Stimulated activated CD8-positive, alpha-beta memory T cell treated with anti-CD3 and anti-CD28 coated beads, Interleukin-15, amount 100 ng/mL, for 1 hour (primary cell): ENCODE measurements at places on chromosomes 6 and 20.

- DNase-seq = no peak
Measured at GRCh38 chr6:113782636-113783035, 74.5 kb upstream of the MARCKS start.

- no peak for DNase-seq
Measured at GRCh38 chr20:41009946-41010345, 18.7 kb upstream of the TOP1 start.

DNA sequence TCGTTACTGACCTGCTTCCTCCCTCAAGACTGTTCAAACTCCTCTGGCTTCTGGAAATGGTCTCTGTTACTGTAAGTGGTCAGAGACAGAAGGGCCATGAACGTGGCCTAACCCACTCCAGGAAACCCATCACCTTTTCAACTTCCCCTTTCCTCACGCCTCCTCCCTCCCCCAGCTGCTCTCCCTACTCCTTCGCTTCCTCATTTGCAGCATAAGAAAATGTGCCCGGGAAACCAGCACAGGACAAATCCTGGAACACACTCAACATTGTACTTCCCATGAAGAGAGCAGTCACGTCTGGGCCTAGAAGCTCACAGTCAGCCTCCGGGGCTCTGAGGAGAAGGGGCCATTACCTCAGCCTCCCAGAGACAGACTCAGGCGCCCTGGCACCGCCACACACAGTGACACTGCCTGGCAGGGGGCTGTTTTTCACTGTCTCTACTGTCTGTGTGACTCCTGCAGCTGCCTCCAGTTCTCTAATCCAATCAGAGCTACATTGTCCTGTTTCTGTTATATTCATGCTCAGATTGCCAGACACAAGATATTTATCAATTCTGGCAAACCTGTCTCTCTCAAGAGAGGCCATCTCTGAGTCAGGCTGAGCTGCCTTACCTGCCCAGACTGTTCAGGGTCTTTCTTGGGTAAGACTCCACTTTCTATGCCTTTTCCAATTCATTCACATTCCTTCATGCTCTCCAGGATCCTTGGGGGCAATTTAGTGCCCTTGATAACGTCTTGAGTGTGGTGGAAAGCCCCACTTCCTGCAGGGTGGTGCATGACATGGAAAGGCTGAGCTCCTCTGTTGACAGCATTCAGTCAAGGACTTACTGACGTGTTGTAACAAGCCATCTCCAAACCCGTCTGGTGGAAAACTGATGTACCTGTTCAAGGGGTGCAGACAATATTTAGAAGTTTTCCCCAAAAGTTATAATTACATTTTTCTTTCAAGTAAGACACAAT, 242.2 kb downstream of the HIVEP2 start:
- DNase-seq = no peak

DNA sequence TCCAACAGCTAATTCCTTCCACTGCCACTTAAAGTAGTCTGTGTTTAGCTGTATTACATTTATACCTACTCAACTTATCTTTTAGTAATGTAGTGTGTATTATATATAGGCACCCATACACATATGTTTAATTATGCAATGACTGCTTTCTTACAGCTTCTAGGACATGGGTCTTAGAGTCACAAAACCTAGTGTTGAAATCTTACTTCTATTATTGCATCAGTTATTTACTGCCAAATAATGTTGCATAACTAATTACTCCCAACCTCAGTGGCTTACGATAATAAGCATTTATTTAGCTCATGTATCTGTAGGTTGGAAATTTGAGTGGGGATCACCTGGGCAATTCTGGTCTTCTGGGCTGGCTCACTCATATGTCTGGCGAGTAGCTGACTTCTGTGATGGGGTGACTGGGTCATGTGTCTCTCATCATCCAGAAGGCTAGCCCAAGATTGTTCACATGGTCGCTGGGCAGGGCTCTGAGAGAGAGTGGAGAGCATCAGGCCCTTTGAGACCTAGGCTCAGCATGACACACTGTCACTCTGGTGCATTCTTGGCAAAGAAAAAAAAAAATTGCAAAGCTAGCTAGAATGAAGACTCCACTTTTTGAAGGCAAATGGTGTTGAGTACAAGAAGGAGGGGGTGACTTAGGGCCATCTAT, 187.0 kb downstream of the PLCB1 start:
- no peak for DNase-seq

DNA sequence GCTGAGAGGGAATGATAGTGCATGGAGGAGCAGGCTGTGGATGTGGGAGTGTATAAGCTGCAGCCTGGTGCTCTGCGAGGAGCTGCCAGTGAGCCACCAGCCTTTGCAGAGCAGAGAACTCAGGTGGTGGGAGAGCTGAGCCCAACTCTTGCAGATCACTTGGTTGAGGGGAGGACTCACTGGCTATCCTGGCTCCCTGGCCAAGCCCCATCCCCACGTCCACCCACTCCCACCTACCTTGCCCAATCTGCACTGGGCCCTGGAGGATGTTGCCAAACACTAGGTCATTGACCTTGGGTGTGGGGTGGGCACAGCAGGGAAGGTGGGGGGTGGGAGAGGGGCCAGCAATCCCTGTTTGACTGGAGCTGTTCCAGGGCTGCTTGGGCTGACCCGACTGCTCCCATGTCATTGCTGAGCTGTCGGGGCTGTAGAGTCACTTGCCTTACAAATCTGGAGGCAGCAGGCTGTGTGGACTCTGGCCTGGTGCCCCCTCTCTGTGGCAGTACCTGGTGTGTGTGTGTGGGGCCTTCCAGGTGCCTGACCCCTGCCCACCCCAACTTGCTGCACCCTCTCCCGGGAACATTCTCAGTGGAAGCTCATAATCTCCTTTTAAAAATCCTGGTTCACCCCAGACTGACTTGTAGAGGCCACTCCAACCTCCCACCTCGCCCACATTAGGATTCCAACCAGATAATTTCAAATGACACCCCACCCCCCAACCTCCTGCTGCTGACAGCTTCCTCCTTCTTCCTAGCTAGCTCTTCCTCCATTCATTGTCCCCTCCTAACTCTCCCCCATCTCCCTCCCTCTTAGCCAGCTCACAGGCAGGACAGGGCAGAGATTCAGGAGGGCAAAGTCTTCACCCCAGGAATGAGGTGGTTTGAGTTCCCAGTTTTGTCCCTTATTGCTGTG, 162.3 kb downstream of the MRPL14 start:
- no peak for DNase-seq

DNA sequence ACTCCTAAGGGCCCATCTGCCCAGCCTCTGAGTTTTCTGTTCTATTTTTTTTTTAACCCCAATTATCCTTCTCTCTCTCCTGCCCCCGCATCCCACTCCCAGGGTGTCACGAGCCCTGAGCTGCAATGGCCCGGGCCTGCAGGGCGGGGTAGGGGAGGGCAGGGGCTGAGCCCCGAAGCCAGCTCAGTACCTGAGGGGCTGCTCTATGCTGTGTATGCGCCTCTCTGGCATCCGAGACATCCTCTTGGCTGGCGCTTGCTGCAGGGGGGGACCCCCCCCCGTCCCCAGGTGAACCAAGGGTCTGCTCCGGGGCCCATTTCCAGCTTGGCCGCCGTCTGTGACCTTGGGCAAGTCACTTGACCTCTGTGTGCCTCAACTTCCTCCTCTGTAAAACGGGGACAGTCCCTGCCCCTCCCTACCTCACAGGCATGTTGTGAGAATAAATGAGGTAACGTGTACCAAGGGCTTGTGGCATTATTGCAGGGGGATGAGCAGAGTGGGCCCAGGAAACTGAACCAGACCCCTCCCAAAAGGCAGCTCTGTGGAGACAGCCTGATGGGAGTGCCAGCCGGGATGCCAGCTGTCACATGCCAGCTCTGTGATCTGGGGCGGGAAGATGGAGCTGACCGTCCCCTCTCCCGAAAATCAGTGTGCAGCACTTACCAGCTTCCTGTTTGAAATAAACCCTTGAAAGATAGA, 13.0 kb upstream of the MYL9 start:
- no peak for DNase-seq

DNA sequence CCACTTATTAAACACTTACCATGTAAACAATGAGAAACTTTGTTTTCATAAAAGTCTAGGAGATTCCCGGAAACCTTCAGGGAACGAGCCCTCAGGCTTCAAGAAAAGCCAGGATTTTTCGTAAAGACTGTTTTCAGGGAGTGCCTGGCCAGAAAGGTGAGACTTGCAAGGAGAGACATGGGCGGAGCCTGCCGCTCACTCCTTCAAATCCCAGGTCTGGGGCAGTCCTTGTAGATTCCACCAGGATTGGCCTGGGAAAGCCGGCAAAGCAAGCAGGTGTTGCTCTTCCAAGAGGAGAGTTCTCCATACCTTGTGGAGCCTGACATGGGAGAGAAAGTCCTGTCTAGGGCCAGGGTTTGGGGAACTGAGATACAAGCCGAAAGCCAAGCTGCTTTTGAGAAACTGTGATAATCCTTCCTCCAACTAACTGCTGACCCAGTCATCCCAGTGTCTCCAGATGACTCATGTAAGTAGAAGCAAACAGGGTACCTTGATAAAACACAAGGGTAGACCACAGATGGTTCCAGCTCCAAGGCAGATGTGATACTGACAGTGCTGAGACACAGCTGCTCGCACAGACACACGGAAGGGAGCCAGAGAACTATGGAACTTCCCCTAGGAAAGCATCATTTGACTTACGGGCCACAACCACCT, 69.4 kb upstream of the NAA20 start:
- DNase-seq = no peak

- no peak for DNase-seq
Measured at GRCh38 chr6:144195671-144196270, 45.5 kb downstream of the STX11 start.

GRCh38 chr6:108492131-108492766, 68.5 kb upstream of the FOXO3 start:
- no peak for DNase-seq

DNA sequence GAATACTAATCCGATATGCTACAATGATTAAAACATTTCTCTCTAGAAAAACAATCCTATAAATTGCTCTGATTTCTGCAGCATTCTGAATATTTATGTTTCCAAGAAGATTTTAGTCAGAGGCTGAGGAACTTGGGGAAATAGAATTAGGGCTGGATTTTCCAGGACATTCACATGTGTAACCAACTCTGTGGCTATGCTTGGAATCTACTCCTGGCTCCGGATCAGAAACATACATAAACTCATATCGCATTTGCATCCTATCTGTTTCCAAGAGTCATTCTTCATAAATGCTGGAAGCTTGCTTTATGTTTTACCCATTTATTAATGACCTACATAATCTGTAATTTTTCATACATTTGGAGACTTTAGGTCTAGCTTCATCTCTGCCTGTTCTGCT, 459.9 kb upstream of the MARCKS start:
- DNase-seq = no peak

DNA sequence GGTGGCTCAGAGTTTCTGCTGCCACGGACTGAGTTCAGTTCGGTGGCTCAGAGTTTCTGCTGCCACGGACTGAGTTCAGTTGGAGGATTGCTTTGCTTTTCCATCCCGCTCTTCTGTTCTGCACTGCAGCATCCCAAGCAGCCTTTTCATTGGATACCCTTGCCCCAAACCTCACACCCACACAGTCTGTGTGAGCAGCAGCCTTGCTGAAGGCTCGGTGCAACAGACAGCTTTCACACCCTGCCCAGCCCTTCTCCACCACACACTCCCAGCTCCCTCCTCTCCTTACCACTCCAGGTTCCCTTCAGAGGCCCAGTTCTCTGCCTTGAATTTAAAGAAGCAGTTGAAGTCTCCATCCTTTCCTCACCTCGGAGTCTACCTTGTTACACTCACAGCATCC, 52.5 kb upstream of the CHD6 start:
- DNase-seq = no peak
